ENCODE measurements at places on chromosomes 2 and 18.
A peak's percentile ranks its signal among the peaks of the same experiment; 100 is the strongest.

- DNase-seq: peak; percentile 74
Observed at GRCh38 chr2:12716032-12716281, 779 bp upstream of the TRIB2 start.

DNA sequence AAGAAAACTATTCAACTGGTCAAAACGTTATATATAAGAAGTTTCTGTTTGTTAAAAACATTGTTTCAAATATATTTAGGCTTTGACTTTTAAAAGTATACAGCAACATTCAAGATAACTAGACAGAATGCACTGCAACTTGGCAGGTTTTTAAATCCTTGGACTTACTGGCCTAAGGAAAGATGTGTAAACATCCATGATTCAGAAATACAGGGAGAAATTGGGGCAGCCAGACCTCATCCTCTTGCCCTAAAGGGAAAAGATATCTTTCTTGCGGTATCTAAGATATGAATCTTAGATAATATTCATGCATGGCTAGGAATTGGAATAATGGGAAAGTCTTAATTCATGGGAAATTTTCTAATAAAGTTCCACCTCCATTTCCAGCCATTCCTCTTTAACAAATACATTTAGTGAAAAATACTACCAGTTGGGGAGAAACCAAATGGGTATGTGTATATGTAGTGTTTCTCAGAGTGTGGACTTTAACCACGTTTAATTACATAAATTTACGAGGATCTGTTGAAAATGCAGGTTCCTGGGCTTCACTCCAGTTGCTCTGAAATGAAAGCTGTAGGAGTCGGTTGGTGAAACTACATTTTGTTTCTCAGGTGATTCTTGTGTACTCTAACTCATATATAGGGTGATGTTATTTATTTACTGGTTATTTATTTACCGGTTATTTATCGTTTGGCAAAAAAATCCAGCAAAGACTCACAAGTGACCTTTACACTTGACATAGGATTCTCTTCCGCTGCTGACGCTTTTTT, 587 bp upstream of the TANK start:
- DNase-seq: no peak

GRCh38 chr2:190511104-190511503, 23.4 kb downstream of the NEMP2 start:
- no peak for DNase-seq

GRCh38 chr2:3839476-3839875, 136.1 kb downstream of the DCDC2C start:
- DNase-seq: no peak

DNA sequence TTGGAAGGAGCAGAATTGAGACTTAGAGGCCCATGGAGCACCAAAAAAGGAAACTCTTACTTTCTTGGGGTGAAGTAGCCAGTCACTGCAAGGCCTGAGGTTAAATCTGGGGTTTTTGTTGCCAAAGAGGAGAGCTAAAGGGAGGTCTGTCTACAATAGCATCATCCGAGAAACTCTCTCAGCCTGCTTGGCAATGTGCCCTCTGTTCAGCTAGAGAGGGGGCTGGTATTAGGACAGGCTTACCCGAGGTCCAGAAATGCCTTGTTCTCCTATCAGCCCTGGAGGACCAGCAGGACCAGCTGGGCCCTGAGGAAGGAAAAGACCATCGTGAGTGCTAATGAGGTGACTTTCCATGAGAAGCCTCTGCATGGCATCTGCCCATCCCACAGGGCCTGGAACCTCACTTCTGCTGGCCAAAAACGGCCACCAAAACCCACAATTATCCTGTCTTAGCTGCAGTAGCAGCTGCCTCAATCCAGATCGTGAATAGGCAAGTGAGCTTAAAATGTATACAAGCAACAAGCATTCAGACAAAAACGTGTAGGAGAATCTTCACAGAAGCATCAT, 61.6 kb downstream of the COL6A3 start:
- no peak for DNase-seq

DNA sequence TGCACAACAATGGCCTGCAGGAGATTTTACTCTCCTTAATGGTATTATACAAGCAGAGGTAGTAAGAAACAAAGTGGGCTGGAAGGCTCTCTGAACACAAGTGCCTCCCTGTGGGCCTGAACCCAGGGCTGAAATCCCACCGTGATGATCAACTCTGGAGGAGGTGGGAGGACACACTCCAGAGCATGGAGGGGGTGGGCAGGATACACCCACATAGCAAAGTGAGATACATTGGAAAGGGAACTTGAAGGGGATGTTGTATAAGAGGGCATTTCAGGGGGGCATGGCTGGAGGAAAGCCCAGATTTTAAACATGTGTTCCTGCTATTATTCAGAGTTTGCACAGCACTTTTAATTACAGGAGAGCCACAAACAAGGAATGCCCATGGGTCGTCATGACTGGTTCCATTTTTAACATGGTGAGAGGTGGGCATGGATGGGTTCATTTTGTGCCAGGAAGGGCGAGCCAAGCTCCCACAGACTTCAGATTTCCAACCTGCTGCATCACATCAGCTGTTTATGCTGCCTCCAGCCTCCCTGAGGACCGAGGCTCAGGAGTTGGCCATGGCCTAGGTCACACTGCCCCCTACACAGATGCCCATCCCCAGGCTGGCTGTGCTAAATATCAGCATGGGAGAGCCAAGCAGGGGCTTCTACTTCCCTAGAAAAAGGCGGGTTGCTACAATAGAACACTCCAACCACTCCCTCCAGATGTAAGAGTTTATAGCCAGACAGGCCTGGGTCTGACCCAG, 416.2 kb upstream of the ID2 start:
- no peak for DNase-seq

DNA sequence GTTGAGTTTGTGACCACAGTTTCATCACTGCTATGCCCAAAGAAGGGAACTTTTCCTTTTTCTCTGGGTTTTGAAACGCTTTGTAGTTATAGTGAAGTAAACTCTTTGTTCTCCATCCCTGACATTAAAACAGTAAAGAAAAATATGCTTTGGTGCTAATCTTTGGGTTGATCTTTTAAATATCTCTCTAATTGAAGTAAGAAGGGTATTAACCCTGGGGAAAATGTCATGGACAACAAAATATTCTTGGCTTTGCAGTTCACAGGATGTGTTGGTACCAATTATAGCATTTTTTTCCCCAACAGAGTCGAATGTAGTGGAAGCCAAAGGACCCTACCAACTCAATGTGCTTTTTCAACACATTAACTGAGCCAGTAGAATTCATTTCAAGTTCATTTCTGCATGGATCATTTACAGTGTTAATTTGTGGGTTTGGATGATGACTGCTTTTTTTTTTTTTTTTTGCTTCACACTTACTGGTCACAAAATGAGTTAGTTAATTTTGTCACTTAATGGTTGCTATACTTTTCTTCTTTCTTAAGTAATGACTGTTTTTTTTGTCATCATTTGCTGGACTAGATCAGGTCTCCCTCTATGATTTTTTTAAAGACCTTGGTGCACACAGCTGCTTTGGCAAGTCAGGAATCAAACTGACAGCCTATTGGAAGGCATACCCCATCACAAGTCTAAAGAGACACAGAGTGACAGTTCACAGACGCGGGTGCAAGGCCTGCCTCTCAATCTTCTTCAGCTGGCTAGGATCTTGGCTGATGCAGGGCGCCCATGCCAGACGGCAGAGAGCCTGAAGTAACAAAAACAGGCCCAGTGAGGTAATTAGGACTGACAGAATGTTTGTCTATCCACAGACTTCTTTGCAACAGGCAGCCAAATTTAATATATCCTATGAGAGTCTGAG, 98.8 kb upstream of the MMADHC start:
- DNase-seq: no peak

- DNase-seq: no peak
Observed at GRCh38 chr2:2919574-2920365, 457.8 kb downstream of the EIPR1 start.

DNA sequence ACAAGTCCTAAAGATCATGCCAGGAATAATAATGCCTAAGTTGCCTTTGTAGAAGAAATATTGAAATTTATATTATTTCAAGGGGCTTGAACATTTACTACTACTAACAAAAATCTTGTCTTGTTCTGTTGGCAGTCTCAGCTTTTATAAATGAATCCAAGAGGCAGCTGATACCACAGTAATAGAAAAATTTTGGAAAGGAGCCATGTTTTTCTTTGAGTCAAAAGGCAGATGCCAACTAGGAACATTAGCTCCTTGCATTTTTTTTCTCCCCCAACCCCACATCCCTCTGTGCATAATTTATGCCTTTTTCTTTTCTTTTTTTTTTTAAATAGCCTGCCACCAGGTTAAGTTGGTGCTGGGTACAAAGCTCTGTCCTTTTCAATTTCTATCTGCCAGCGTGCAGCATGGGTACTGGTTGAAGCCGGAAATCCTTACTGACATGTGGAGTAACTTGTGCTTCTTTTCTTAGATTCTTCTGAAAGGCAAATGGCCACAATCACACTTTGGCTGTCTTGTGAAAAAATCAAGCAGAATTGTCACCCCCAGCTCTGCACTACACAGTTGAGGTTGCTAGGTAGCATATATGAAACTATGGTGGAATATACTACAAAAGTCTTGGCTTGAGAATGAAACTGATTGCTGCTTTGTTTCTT, 98.8 kb downstream of the RHBDD1 start:
- no peak for DNase-seq

DNA sequence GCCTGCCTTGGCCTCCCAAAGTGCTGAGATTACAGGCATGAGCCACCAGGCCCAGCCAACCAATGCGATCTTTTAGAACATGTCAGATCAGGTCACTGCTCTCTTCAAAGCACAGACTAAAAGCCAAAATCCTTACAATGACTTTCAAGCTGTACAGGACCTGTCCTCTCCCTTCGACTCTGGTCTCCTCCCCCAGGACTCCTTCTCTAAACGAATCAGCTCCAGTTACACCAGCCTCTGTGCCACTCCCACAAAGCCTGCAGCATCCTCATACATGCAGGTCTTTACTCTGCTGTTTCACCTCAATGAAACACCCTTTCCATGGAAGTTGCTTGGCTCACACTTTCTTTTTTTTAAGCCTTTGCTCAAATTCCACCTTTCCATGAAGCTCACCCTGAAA, 436.0 kb downstream of the METTL4 start:
- DNase-seq: no peak

DNA sequence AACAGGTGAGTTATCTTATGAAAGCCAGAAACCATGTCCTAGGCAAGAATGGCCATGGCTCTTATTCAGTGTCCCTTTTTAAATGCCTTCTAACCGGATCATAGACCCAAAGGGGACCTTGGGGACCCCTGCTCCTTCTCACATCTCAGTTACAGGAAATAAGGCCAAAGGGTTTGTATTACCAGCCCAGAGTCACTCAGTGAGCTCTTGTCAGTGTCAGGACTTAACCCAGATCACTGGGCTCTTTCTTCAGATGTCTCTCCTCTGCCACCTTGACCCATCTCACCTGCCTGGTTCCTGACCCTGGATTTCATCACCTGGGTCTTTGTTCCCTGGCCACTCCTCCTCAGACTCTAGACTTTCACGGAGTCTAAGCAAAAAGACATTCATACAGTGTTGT, 556.7 kb downstream of the CMPK2 start:
- no peak for DNase-seq

DNA sequence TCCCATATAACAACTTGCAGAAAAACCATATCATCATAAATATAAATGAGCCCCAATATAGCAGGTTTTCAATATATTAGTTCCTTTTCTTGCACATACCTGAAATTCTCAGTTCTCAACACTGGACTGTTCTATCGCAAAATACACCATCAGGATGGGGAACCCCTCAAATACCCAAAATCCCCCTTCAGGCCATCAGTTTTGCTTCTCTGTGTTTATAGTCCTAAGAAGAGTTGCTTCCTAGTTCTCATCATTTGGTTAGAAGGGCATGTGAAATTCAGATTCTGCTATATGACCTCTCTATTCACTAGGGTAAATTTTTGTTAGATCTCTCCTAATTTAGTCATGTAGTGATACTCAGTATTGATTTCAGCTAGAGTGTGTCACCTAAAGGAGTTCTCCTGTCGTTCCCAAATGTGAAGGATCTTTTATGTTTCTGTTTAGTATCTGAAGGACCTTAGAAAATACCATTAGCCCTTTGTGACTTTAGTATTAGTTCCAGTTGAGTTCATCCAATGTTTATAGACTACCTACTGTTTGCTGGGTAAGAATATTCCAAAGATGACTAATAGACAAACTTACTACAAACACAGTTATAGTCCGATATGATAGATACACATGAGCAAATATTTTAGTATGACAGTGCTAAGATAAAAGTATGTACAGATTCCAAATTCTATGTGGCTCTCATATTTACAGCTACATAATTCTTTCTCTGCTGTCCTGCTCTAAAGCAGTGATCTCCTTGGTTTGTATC, 115.8 kb downstream of the TTC27 start:
- DNase-seq: no peak

GRCh38 chr2:127508631-127509034, 17.7 kb downstream of the IWS1 start:
- peak; percentile 64 for DNase-seq

GRCh38 chr2:205714058-205714776, 31.9 kb downstream of the NRP2 start:
- DNase-seq: no peak

DNA sequence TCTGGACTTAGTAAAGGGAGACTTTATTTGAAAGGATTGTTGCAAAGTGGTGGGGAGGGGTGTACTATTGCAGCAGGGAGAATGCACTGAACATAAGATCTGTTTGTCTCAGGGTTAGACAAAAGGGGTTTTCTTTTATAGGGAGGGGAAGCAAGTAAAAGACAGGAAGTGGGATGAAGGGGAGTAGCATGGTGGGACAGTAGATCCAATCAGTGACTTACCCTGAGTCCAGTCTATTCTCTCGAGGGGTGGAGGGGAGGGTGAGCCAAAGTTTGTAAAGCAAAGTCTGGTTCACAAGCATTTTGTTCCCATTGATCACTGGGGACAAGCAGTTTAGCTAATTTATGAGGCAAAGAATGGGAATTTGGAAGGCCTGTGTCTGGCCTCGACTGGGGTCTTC, 35.0 kb upstream of the CYP27C1 start:
- DNase-seq: no peak

- DNase-seq: no peak
Observed at GRCh38 chr2:43130548-43130875, 95.9 kb downstream of the ZFP36L2 start.

GRCh38 chr2:118464046-118464445, 375.8 kb downstream of the INSIG2 start:
- no peak for DNase-seq

DNA sequence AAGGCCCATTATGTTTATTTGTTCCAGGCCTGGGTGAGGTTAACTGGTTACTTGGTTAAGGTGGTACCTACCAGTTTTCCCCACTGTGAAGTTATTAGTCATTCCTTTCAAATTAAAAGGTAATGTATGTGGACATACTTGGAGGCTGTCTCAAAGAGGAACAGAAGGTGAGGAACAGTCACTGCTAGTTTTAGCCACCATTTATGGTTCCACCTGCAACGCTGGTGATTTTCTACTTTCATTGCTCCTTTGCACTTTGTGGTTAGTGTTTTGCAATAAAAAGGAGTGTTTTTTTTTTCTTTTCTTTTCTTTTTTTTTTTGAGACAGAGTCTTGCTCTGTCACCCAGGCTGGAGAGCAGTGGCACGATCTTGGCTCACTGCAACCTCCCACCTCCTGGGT, 6.1 kb upstream of the ST6GAL2 start:
- no peak for DNase-seq

DNA sequence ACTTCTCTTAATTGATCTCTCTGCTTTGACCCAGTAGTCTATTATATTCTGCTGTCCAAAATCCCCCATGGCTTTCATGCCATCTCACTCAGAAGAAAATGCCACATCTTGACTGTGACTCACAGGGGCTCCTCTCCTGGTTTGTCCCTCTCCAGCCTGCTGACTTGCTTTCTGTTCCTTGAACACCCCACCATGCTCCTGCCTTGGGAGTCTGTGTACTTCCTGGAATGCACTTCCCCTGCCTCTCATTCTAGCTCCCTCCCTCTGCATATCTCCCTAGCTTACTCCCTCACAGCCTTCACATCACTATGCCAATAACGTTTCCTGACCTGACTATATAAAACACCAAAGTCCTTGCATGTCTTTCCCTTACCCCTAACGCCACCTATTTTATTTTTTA, 167.2 kb downstream of the TRIB2 start:
- no peak for DNase-seq

All from head of caudate nucleus (tissue), 42 donors.